ENCODE measurements at places on chromosomes 13 and 19.

GRCh38 chr19:40571005-40571318 lies 5.7 kb upstream of the SHKBP1 start:
- DNase-seq, result no peak
- no peak overlapping the region for H3K27ac ChIP-seq
- no peak overlapping the region for H3K4me3 ChIP-seq
- H3K4me1 ChIP-seq, result peaks cover 13% of the 10 kb centered on the region
- peaks cover 17% of the 10 kb centered on the region for H3K27me3 ChIP-seq

DNA sequence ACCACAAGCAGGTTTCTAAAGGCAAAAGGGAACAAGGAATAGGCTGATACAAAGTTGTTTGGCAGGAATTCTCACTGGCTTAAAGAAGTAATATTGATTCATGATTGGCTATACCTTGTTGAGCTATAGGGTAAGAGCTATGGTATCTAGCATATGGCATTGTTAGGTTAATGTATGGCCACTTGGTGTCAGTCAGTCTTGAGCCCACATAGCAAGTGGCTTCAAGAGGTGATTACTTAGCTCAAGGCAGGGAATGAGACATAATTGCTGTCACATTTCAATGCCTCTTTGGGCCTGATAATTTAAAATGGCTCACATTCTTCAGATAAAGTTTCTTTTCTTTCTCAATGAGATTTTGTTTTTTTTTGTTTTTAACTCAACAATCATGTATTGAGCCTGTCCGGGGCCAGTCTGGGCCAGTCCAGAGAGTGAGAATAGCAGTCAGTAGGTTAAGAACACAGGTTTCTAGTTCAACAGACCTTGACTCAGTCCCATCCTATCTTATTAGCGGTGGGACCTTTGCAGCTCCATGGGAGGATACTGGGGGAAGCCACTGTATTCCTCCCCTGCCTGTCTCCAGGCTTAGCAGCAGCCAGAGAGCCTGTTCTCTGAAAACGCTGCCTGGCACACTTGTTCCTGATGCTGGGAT lies 45.8 kb upstream of the RCBTB2 start:
- peaks cover 17% of the 10 kb centered on the region for H3K4me1 ChIP-seq
- H3K4me3 ChIP-seq, result no peak overlapping the region
- H3K27ac ChIP-seq, result peak overlapping the region; percentile 13
- DNase-seq, result no peak
- no peaks in the 10 kb centered on the region for H3K36me3 ChIP-seq
- no peaks in the 10 kb centered on the region for H3K27me3 ChIP-seq

- H3K36me3 ChIP-seq, result no peaks in the 10 kb centered on the region
- peak; percentile 4 for DNase-seq
- H3K27me3 ChIP-seq, result no peaks in the 10 kb centered on the region
- H3K27ac ChIP-seq, result no peak overlapping the region
- H3K4me1 ChIP-seq, result no peaks in the 10 kb centered on the region
Measured at GRCh38 chr13:96273196-96273595, 183.3 kb downstream of the HS6ST3 start.

GRCh38 chr13:62879071-62879470 lies 1463.4 kb upstream of the PCDH20 start:
- H3K36me3 ChIP-seq, result no peaks in the 10 kb centered on the region
- H3K4me3 ChIP-seq, result no peak overlapping the region
- no peak overlapping the region for H3K27ac ChIP-seq
- no peaks in the 10 kb centered on the region for H3K4me1 ChIP-seq
- DNase-seq, result no peak
- no peaks in the 10 kb centered on the region for H3K27me3 ChIP-seq

DNA sequence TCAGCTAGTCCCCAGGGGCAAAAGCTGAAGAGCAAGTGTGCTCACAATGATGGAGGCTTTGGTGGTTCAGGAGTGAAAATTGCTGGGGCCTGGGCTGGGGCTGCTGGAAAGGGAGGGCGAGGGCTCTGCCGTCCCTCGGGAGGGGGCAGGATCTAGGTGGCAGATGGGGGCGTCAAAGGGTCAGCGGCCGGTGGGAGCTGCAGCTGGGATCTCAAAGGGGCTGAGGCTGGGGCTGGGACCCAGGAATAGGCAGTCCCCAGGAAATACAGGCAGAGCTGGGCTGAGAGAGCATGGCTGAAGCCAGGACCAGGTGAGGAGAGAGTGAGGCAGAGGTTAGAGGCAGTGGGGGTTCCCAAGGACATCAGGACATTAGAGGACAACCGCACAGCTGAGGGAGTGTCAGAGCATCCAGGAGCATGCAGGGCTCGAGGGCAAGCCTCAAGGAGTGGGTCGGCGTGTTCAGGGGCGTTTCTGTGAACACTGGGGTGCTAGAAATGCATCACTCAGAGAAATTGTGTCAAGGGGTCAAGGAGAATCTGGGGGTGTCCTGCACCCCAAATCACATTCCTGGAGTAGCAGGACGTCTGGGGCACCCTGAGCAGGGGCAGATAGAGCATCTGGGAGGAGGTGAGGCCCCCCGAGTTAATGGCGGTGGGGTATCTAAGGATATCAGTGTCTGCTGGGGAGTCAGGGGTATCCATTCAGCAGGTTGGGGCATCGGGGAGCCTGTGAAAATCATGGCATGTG lies 1.2 kb upstream of the SYNE4 start:
- H3K4me1 ChIP-seq, result peaks cover 24% of the 10 kb centered on the region
- no peak for DNase-seq
- H3K27ac ChIP-seq, result peak overlapping the region; percentile 56
- H3K36me3 ChIP-seq, result no peaks in the 10 kb centered on the region

DNA sequence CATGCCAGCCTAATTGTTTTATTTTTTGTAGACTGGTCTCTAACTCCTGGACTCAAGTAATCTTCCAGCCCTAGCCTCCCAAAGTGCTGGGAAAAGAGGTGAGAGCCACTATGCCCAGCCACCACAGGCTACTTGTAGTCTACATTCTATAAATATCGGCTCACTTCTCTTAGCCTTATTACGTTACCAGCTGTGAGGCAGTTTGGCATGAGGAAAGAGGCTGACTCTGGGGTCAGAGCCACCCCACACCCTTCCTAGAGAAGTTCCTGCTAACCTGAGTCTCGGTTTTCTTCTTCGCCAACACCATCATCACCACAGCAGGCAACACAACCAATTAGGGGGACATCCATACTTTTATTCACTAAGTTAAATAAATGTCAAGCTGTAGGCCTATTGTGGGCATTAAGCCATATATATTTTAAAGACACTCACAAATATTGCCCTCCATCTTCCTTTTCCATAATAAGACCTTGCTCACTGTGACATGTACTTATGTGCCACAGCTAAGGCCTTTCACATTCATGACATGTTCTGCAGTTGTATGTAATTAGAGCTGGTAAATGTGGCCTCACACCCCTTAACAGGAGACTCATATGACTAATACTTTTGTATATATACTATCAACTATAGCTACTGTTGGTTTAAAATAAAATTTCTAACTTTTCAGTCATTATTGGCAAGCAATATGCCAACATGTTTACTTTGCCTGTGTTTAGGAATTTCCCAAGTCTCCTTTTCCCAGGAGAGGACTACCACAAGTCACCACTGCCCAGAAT lies 5.7 kb downstream of the SLC25A30 start:
- no peaks in the 10 kb centered on the region for H3K27me3 ChIP-seq
- H3K4me3 ChIP-seq, result no peak overlapping the region
- H3K27ac ChIP-seq, result peak overlapping the region; percentile 73
- peaks cover 4% of the 10 kb centered on the region for H3K36me3 ChIP-seq

GRCh38 chr19:17602217-17602616 lies 46.8 kb downstream of the COLGALT1 start:
- H3K27ac ChIP-seq, result no peak overlapping the region
- no peaks in the 10 kb centered on the region for H3K36me3 ChIP-seq
- no peaks in the 10 kb centered on the region for H3K27me3 ChIP-seq
- no peaks in the 10 kb centered on the region for H3K4me1 ChIP-seq
- no peak for DNase-seq

- no peaks in the 10 kb centered on the region for H3K27me3 ChIP-seq
- no peak for DNase-seq
- H3K4me1 ChIP-seq, result no peaks in the 10 kb centered on the region
Measured at GRCh38 chr19:35369522-35369921, 1.3 kb upstream of the GPR42 start.

Measured in thyroid gland (tissue), 4 donors.